ENCODE measurements at places on chromosomes 7 and 10.

GRCh38 chr7:142248166-142249160, 9.4 kb downstream of the PRSS58 start:
- DNase-seq, result no peak

DNA sequence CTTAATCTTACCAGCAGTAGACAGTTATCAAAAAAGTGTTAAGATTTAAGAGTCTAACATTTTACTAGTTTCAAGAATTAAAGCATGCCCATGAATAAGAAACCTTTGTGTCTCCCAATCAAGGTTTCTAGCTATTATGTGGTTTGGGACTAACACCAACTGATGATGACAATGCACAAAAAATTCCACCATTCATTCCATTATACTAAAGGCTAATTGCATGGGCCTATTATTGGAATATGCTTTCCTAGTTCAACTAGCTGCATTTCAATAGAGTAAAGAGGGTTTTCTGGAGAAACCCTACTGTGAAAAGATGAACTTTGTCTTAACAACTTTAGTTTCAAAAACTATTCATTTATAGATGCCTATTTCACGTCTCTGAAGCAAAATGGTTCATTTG, 44.6 kb downstream of the UBE2H start:
- no peak for DNase-seq

DNA sequence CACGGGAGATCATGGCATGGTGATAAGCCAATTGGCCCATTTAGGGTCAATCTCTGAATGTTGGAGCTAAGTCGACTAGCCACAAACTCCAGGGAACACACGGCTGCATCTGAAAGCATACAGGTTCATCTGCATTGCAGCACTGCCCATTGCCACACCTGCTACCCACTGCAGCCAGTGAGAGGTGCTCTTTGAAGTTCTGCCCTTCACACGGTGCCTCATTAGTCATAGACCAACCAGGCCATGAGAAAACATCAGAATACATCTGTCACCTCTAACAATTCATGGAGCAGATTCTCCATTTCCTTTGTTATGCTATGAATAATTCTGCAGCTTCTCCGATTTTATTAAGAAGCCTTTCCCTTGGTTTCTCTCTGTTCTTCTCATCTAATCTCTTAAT, 65.7 kb upstream of the FAM204A start:
- DNase-seq, result no peak

DNA sequence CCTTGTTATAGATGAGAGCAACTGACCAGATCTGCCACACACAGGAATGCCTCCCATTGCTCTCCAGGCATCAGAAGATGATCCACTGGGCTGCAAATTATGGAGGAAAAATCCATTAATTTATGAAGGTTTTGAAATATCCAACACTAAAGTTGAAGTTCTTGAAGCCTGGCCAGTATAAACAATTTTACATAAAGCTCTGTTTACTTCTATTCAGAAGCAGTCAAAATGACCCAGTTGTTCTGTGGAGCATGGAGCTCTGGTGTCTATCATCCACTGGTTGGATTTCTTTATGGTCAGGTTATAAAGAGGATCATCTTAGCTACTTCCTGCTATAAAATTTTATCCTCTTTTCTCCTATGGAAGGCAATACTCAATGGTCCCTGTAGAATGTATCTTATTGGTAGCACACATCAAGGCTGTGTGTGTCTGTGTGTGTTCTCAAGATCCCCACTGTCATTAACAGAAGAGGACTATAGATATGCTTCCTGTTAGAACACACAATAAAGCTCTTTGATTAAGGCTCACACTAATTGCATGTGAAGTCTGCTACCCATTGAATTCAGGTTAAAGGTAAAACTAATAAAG, 747.4 kb downstream of the SUGCT start:
- DNase-seq, result no peak

DNA sequence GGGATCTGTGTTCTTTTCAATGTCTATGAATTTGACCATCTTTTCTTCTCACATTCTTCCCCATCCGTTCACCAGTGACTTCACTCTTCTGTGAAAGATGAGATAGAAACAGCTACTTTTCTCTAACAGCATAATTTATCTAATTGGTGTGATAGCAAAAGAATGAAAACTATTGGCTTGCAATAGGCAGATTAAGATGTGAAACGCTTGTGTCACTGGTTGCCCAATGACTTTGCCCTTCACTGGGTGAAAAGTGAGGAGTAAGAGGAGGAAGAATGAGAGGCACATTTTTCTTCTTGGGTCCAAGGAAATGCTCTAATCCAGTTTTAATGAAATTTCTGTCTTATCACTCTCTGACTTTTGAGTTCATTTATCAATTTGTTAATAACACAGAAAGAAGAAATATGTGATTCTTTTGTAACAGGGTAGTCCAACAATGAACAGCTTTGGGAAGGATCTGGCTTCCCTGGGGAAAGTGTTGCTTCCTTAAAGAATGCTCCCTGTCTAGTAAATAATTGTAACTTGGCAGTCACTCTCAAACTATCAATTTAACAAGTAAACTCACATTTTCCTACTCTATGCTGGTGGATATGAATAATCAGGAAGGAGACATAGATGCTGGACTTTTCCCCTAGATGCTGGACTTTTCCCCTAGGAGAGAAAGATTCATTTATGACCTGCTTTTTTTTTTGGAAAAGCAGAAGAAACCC, 35.1 kb downstream of the BET1 start:
- DNase-seq, result no peak

DNA sequence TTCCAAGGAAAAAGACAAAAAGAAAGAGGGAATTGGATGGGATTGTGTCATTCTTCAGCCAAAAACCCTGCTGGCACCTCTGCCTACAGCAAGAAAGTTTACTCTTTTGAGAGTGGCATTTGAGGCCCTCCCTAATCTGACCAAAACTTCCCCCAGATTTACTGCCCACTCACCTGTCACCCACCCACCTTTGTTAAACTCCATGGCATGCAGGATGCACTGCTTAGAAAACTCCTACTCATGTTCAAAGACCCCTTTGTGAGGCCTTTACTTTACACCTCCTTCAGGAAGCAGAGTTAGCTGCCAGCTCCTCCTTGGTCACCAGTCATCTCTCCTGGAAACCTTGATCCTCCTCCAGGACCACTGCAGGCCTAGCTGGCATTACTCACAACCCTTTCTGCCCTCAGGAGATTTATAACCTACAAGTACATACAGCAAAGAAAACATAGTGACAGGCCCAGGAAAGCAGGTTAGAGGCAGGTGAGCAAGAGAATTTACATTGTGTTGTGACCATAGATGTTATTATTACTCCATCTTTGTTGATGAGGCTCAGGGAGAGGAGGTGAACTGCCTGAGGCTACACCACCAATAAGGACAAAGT, 10.3 kb upstream of the PLAC9 start:
- DNase-seq, result no peak

GRCh38 chr10:100987685-100988049, 324 bp downstream of the TWNK start:
- no peak for DNase-seq

DNA sequence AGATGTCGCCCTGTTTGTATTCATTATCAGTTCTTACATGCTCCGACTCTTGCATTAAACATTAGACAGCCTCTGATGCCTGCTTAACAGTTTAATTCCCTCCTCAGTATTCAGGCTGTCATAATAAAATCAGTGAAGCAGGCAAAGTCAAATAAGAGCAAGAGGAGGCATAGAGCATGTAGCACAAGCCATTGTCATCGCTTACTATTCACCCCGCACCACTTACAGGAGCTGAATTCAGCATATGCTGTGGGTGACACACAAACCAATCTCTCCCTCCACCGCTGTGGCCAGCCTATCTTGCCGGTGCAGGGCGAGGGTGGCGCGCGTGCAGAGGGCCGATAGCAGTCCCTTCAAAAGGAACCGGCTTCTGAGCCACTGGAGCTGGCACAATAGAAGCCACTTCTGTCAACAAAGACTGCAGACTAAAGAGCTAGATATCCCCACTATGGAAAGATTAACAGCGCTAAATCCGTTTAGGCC, 433.2 kb upstream of the MGMT start:
- DNase-seq, result no peak

GRCh38 chr10:64093946-64094535, 572.8 kb downstream of the REEP3 start:
- no peak for DNase-seq

- no peak for DNase-seq
Observed at GRCh38 chr7:47032536-47032908, 549.4 kb downstream of the TNS3 start.

DNA sequence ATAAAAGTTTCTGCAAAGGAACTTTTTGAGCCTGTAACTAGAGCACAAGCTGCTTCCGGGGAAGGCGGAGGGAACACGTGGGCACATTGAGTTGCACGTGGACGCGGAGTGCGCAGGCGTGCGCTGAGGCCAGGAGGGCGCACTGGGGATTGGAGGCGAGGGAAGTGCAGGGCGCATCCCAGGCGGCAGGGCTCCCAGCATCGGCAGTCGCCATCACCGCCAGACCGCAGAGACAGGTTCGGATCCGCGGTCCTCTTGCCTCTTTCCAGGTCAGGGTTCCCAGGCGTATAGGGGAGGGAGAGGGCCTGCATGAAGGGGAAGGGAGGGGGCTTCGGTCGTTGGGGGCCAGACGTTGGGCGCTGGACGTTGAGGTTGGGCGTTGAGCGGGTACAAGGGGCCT, at the start of gene TDRD1:
Gene TDRD1, plus strand, starts transcription at position 206 of the 400 bp plus-strand sequence. CDS start 8,479 bp downstream, outside the sequence.
- no peak for DNase-seq

GRCh38 chr10:100496567-100496966, 23.1 kb downstream of the SEC31B start:
- DNase-seq, result no peak

GRCh38 chr7:122768827-122769226, 66.1 kb upstream of the RNF148 start:
- DNase-seq, result no peak

DNA sequence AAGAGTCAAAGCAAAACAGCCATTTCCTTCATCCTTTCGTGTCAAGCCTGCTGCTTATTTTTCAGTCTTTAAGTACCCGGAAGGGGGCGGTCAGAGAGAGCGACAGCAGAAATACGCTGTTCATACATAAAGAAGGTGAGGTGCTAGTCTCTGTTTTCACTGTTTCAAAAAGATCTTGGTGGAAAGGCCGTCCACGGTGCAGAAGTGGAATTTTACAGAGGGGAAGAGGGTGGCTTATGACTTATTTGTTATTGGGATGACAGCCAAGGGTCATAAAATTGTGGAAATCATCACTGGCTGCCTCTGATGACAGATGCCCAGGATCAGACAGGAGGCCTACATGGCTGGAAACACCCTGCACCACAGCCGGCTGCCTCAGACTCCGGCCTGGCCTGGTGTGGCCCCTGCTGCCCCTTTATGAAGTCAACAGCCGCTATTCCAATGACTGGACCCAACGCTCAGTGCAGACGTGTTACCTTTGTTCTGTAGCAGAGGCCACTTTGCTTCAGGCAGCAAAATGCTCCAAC, 57.0 kb downstream of the HIPK2 start:
- DNase-seq, result no peak

- DNase-seq, result no peak
Observed at GRCh38 chr10:34821587-34822585, 6.8 kb upstream of the PARD3 start.

GRCh38 chr7:99573257-99573656, 14.8 kb downstream of the ZNF655 start:
- no peak for DNase-seq

- DNase-seq, result no peak
Observed at GRCh38 chr7:84248843-84249242, 54.3 kb upstream of the SEMA3A start.

DNA sequence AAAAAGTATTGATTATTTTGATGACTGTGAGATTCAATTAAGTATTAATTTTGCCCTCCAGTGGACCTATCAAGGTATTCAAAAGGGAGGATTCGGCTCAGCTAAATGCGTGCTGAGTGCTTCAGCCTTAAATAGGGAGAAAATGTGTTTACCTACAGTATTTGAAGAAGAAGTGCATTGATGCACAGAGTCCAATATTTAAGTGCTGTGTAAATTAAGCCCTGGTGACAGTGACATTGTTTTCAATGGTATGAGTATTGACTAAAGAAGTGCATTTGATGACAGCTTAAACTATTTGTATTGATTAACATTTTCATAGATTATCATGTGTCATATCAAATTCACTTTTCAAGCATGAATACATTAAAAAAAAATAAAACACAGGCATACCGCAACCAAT, 106.6 kb downstream of the POU6F2 start:
- DNase-seq, result no peak

GRCh38 chr7:176381-176780, 16.0 kb upstream of the FAM20C start:
- no peak for DNase-seq

DNA sequence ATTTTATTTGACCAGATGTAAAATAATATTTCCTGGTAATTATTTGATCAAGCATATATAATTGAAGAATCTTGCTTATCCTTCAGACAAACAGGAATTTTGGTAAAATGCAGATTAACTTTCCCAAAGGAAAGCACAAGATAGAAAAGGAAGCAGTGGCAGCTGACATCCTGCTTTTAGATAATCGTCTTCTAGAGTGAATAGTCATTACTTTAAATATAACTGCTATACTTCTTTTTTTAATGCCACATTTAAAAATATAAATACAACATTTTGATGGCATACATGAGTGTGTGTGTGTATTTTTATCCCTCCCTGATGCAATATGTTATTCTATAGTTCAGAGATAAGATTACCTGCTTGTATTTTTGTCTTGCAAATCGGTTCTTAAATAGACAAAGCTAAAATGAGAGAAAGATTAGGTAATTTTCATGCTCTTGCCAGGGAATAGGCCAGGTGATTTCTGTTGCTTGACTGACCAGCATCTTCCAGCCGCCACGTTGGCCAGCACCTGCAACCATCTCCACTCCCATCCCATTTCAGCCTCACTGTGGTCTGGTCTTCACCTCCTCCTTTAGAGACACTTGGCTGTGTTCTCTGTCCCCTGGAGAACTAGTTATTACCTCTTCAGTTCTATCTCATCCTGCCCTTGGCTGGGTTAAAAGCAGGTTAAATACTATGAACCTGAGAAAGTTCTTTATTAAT, 58.1 kb downstream of the MDFIC start:
- DNase-seq, result no peak

DNA sequence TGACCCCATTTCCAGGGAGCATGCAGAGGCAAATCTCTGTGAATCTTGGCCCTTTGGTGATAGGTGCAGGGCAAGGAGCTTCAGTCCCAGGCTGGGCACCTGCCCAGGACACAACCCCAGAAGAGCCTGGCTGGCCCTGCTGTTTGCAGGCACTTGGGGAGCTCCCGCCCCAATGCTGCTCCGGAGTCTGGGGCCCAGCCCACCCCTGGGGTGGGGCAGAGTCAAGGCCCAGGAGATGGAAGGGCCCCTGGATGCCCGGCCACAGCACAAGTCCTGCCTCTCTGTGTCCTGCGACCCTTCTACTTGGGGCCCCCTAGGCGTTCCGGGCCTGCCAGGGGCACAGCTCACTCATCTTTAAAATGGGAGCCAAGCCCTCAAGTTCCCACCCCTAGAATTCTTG, 24.7 kb downstream of the PDGFA start:
- no peak for DNase-seq

DNA sequence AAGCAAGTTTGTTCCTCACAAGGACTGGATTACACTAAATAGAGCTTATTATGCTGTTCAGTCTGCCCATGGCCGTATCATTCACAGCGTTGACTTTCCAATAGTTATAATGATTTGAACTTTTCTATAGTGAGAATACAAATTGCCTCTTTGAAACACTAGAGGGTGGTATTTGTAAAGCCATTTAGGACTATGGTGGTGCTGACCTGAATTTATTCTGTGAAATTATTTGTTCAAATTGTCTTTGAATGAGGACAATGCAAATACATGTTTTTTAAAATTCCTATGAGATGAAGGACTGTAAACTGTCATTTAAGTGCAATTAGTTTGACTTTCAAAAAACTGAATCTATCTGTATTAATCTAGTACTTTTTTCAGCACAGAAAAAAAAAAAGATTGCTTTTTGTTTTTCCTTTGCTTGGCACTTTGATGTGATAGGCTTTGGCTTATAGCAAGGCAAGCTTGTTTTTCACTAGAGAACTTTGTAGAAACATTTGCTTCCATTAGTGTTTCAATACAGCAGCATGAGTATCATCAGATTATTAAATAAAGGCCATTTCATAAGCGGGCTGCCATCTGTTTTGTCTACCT, 122.7 kb upstream of the TMEM229A start:
- peak; percentile 6 for DNase-seq
